ENCODE measurements at places on chromosomes 4 and X.

DNA sequence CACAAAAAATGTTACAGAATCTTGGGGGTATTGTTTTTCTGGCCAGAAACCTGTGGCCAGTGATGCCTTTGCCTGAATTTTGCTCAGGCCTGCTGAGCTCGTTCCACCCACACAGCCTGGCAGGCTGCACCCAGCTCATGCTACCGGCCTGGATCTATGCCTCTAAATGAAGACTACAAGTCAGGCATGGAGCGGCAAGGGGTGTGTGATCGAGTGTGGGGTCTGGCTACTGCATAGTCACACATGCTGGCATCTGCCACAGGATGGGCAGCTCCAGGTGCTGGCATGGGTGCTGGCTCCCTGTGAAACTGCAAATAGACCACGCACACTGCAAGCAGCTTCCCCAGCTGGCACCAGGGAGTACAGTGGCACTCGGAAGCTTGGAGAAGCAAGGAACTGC is 323.1 kb upstream of the POU3F4 start:
- DNase-seq = no peak

- DNase-seq = no peak
Observed at GRCh38 chrX:23598575-23598974, 68.7 kb upstream of the PRDX4 start.

DNA sequence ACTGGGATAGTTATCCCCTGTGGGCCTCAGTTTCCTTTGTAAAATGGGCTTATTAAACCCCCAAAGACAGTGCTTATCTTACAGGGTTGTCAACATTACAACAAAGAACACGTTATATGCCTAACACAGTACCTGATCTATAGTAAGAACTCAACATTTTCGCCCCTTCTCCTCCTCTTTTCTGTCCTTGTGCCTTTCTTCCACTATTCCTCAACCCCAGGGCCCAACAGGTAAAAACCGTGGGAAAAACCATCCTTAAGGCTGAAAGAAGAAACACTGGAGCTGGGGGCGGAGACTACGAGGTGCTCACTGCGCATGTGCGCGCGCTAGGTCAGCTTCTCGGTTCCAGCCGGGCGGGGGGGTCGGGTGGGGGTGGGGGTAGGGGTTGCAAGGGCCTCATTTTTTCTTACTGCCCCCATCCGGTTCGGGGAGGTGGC is 426 bp upstream of the XIAP start:
- peak; percentile 76 for DNase-seq

DNA sequence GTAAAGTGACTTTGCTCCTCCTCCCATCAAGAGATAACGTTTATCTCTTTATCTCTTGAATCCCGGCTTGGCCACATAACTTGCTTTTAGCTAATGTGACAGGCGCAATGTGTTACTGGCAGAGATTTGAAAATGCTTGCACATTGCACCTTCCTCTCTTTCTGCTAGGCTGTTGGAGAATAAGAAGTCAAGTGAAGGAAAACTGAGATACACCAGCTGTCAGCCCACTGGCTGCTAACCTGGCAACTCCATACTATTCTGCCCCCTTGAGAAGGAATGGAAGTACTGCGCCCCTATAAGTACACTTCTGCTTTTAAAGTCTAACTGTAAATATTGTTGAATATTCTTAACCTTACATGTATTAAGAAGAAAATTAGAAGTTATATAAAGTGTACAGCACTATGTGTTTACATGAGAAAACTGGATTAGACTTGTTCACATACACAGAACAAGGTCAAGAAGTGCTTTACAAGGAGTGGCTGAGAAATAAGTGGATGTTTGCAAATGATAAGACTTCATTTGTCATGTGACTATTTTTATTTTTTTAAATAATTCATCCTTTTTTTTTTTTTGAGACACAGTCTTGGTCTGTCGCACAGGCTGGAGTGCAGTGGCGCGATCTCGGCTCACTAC is 424.5 kb upstream of the CTSO start:
- DNase-seq = no peak

- DNase-seq = no peak
Observed at GRCh38 chr4:23878246-23878891, 11.5 kb downstream of the PPARGC1A start.

- DNase-seq = no peak
Observed at GRCh38 chr4:3479358-3480101, 16.4 kb downstream of the DOK7 start.

GRCh38 chrX:19670854-19671620 is 155.7 kb upstream of the MAP3K15 start:
- DNase-seq = peak; percentile 39

- DNase-seq = no peak
Observed at GRCh38 chrX:13167481-13168231, 123.2 kb upstream of the FAM9C start.

DNA sequence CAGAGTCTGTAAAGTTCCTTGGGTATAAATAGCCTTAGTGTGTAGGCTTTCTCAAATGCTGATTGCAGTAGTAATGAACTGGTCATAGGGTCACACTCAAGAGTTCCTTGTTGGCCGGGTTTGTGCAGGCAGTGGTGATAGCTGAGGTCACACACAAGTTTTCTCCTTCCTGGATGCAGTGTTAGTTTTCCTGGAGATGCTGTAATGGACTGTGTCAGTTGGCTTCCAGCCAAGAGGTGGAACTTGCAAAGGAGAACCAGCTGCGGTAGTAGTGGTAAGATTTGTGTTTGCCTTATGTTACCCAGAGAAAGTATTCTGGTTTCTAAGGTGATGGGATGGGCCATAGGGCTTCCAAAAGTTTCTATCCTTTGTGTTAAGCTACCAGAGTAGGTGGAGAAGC is 409.8 kb upstream of the FRG1 start:
- DNase-seq = no peak

- no peak for DNase-seq
Observed at GRCh38 chrX:41870719-41871151, 52.6 kb downstream of the CASK start.

DNA sequence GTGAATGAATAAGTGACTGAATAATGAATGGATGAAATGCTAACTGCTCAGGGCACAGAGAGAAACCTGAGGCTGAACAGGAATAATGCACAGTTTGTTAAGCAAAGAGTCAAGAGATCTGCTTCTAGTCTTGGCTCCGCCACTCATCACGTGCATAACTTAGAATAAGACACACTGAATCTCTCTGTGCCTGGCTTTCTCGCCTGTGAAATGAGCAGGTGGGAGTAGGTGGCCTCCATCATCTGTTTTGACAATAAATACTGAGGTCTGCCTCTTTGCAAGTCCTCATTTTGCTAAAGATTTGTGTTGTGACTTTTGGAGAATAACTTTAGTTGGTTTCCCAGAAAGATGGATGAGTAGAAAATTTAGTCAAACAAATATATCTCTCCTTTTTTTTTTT is 318.0 kb downstream of the FBXW7 start:
- no peak for DNase-seq
